ENCODE measurements at places on chromosomes 6 and 20.

- no peak for DNase-seq
These were observed 168.2 kb upstream of the RIN2 start for GRCh38 chr20:19589787-19590362.

GRCh38 chr20:42102000-42102399 lies 483.8 kb upstream of the CHD6 start:
- no peak for DNase-seq

DNA sequence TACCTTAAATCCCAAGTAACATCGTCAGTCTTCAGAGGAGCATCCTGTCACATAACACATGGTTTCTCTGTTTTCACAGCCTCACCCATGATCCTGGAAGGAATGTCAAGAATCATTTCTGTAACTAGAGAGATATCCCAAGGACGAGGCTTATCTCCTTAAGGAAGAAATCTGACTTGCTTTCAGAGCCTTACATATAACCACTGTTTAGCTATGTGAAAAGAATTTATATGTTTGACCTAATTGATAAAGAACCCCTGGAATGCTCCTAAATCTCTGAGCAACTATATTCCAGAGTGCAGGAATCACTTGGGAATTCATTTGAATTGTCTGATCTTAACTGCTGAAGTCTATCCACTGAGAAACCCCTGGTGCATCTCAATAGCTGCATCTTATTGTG lies 243.1 kb downstream of the ALDH8A1 start:
- DNase-seq: no peak

- DNase-seq: no peak
These were observed 50.3 kb downstream of the FOXA2 start for GRCh38 chr20:22533823-22534751.

DNA sequence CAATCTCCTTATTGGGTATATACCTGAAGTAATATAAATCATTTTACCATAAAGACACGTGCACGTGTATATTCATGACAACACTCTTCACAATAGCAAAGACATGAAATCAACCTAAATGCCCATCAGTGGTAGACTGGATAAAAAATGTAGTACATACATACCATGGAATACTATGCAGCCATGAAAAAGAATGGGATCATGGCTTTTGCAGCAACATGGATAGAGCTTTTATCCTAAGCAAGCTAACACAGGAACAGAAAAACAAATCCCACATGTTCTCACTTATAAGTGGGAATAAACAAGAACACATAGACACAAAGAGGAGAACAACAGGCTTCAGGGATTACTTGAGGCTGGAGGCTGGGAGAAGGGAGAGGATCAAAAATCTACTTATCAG lies 208.3 kb upstream of the QKI start:
- DNase-seq: no peak

DNA sequence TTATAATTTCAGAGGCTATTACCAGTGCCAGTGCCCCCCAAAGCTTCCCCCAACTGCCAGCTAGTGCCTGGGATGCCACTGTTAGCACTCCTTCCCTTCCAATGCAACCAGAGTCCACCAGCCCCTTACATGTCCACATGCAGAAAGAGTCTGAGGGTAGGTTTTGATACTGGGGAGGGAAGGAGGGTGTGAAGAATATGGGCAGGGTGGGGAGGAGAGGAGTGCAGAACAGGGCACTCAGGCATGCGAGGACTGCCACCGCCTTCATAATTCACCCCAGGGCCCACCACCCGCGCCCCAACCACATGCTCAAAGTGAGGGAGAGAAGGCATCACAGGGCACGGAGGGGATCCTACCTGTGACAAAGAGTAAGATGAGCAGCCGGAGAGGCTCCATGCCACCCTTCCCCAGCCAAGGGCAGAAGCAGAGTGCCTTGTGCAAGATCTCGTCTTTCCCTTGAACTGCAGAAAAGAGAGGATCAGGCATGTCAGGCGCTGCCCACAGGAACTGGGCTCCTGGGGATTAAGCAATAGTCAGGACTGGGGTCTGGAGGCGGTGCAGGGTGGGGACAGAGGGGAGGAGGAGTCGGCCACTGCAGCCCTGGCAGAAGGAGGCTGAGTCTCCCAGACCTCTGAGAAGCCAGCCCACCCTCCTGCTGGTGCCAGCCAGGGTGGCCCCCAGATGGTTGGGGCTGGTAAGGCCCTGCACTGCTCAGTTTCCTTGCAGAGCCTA lies at the start of gene TREM2:
Gene TREM2, minus strand, starts transcription at position 430 of the 732 bp plus-strand sequence. Its CDS starts 34 bp downstream, at position 396.
- no peak for DNase-seq

DNA sequence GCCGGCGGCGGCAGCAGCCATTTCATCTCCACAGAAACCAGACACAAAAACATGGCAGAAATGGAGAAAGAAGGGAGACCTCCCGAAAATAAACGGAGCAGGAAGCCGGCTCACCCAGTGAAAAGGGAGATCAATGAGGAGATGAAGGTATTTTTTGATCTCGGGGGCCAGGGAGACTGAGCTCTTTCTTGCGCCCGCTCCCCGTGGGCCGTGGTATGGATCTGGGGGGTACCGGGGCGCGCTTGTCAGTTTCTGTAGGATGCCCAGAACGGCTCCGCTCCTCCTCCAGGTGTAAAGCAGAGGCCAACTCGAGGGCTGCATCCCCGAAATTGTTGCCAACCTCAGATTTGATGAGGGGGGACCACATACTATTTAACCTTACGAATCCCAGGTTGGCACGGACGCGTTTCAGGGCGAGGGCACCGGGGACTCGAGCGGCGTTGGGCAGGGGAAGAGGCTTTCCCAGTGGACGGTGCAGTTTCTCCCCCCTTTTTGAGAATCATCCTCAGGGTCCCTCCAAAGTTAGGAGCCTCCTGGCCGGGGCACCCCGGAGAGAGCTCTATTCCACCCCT lies 735 bp downstream of the SOBP start:
- no peak for DNase-seq
